ENCODE measurements at places on chromosomes 5 and 9. TPM values are rescaled to one million over a fixed set of nuclear protein-coding genes. Genes with fewer than 3 reads are reported as not detected.

DNA sequence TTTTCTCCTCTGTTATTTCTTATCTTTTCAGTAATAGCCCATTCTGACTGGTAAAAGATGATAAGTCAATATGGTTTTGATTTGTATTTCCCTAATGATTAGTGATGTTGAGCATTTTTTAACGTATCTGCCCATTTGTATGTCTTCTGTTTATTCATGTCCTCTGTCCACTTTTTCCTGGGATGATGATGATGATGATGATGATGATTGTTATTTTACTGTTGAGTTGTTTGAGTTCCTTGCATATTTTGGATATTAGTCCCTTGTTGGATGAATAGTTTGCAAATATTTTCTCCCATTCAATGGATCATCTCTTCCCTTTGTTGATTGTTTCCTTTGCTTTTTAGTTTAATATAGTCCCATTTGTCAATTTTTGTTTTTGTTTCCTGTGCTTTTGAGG lies 27.0 kb downstream of the UTP15 start:
- peaks cover 16% of the 10 kb centered on the region for H3K27me3 ChIP-seq
- no peak for DNase-seq
- H3K27ac ChIP-seq = no peak overlapping the region

The CLK4 gene
- 84.1 TPM for total RNA-seq

- no peaks in the 10 kb centered on the region for H3K36me3 ChIP-seq
- no peak overlapping the region for H3K27ac ChIP-seq
- H3K27me3 ChIP-seq = no peaks in the 10 kb centered on the region
- DNase-seq = no peak
- H3K4me1 ChIP-seq = no peaks in the 10 kb centered on the region
Measured at GRCh38 chr5:101643794-101644193, 652.3 kb downstream of the SLCO4C1 start.

DNA sequence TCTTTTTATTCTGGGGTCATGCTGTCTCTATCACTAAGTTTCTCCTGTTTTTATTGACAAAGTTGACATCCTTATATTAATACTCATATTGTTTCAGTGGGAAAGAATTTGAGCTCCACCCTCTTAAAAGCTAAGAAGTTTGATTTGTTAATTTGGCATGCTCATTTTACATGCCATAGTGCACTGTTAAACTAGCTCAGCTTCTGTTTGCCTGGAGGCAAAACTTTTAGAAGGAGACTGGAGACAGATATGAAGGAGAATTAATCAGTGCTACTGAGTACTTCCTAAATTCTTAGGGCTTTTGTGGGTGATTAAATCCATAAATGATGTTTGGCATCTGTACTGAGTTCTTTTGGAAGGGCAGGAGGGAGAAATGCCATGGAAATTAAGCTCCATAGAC lies 138.9 kb downstream of the NTRK2 start:
- no peak for DNase-seq
- H3K27ac ChIP-seq = no peak overlapping the region
- H3K4me3 ChIP-seq = no peak overlapping the region
- H3K4me1 ChIP-seq = no peaks in the 10 kb centered on the region
- no peaks in the 10 kb centered on the region for H3K36me3 ChIP-seq

DNA sequence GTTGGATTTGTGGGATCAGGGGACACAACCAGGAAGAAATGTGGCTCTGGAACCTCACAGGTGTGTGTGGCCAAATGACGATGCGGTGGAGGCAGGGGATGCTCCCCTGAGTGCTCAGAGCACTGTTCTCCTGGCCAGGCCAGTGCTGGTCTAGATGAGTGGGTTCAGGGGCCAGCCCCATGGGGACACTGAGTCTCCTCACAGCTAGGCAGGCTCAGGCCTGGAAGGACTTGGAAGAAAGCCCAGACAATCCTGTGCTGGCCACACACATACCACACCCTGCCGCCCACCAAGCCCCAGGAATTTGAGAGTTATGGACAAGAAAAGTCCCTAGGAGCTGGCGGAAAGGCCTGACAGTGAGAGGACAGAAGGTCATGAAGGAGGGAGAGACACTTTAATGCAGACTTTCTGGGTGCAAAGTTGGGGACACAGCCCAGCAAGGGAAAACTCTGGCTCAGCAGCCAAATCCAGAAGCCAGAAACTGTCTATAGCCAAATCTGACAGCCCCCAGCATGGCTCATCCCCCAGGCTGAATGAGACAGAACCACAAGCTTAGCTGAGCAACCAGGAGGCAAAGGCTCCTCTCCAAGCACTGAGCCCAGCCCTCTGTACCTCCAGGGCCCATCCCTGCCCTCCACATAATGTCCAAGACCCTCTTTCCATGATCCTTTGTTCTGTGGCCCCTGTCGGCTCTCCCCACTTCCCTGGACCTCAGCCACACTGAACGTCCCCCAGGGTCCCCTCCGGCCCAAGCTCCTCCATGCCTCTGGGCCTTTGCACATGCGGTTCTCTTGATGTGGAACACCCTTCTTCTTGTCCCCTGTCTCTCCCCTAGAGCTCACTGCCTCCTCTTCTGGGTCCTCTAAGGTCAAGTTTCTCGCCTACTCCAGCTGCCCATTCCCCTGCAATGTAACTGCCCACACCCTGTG lies 22.4 kb downstream of the LHX6 start:
- H3K27ac ChIP-seq = no peak overlapping the region
- peaks cover 2% of the 10 kb centered on the region for H3K4me1 ChIP-seq
- no peak for DNase-seq

DNA sequence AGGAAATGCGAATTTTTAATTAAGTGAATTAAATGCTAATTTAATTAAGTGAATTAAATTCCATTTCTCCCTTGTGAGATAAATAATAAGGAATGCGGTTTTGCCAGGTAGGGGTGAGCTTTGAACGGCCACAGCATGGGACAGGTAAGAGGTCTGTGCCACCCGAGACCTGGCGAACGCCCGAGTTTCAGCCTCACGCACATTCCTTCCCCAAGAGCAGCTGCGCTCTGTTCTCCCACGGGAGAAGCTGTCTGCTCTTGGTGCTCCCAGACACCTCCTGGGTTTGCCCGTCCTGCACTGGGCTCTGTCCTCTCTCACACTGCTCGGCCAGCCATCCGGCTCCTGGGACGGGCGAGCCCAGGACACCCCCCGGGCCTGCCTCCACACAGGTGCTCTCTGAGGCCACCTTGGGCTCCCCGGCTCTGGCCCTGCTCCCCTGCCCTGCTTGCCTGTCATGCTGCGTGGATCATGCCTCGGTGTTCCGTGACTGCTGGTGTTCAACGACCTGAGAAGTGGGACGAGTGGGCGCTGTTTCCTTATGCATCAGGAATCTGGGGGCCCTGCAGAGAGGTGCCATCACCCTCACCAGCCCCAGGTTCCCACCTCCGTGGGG lies 13.7 kb upstream of the CAMSAP1 start:
- H3K4me3 ChIP-seq = no peak overlapping the region
- H3K27ac ChIP-seq = no peak overlapping the region
- DNase-seq = no peak
- H3K27me3 ChIP-seq = no peaks in the 10 kb centered on the region
- no peaks in the 10 kb centered on the region for H3K36me3 ChIP-seq

GRCh38 chr5:155540000-155540595 lies 526.5 kb downstream of the KIF4B start:
- H3K36me3 ChIP-seq = no peaks in the 10 kb centered on the region
- H3K27me3 ChIP-seq = peaks cover 6% of the 10 kb centered on the region
- H3K27ac ChIP-seq = no peak overlapping the region
- DNase-seq = no peak

The FOXD4L4 gene
- total RNA-seq = not detected

DNA sequence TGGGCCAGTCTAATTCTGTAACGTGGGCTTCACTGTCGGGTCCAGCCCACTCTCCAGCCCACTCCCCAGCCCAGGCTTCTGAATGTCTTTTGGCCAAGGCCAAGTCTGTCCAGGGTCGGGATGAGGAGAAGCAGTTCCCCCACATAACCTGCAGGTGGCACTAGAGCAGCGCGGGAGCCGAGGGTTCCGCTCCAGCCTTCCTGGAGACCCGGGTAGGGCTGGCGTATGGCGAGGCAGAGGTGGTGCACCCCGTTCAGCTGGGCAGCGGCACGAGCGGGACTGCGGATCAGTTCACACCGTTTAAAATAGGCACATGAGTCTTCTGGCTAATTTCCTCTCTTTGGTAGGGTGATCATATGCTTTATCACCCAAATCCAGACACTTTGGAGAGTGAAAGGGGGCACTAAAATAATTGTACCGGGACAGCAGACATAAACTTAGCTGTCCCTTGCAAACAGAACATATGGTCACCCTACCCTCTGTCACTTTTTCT lies 185.9 kb downstream of the MSX2 start:
- peaks cover 67% of the 10 kb centered on the region for H3K27me3 ChIP-seq
- peaks cover 3% of the 10 kb centered on the region for H3K4me1 ChIP-seq
- H3K4me3 ChIP-seq = no peak overlapping the region
